ENCODE measurements at places on chromosomes 5 and 9.

DNA sequence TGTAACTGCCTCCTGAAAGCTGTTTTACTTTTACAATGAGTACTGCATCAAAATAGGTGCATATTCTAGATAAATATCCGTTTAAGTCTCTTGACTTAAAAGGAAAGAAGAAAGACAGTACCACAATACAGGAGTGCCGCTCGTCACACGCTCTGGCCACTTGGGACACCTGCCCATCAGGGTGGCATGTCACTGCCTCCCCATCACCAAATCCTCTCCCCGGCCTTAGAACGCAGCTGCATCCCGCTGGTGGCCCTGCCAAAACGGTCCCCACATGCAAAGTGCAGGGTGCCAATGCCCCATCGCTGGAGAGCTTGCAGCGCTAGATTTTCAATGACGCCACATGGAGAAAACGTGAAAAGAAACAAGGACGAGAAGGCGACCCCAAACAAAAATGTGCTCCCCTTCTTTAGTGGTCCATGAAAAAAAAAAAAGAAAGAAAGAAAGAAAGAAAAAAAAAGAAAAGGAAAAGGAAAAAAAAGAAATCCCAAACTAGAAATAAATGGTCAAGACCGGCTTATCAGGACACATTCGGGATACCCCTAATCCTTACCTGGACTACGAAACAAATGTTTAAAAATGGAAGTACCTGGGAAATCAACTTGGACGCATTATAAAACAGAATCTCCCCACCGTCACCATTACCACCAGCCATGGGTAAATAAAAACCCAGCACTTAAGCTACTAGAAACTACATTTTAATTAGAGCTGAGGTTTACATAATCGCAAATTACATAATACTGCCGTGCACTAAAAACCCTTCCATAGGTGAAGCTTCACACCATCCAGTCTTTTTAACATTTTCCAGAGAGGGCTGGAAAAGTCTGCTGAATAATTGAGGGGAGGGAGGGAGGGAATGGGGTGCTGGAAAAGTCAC is 1.0 kb downstream of the ANKH start:
- no peak for DNase-seq

DNA sequence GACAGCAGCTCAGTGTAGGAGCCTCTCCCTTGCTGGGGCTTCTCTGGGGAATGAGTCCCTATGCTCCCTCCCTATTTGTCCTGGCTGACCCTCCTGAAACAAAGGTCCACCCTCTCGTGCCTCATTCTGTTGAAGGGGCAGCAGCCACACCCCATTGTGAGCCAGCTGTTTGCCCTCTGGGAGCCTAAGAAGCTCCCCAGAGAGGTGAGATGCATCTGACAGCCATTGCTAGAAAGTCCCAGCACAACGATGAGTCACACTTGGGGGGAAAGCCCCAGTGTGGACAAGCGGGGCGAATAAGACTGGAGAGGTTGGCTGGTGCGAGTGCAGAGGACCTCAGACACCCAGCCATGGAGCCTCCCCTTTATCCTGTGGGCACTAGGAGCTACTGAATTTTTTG is 101.4 kb downstream of the PPARGC1B start:
- DNase-seq = no peak

DNA sequence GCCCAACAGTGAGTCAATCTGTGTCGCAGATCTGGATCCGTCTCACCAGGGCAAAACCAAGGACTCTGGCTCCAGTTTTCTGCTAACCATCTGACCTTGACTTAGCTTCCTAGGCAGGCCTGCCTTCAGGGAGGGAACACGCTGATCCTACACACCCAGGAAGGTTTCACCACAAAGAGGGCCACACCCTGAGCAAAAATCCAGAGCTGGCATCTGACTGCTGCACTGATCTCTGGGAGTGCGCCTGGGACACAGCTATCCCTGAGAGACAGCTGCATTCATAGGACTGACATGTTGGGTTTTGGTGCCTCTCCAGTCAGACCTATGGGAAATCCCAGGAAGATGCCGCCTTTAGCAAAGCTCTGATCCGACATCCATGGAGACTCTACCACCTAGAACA is 47.5 kb downstream of the CDK5RAP2 start:
- peak; percentile 57 for DNase-seq

GRCh38 chr5:25669645-25670401 is 1025.0 kb upstream of the CDH10 start:
- no peak for DNase-seq

DNA sequence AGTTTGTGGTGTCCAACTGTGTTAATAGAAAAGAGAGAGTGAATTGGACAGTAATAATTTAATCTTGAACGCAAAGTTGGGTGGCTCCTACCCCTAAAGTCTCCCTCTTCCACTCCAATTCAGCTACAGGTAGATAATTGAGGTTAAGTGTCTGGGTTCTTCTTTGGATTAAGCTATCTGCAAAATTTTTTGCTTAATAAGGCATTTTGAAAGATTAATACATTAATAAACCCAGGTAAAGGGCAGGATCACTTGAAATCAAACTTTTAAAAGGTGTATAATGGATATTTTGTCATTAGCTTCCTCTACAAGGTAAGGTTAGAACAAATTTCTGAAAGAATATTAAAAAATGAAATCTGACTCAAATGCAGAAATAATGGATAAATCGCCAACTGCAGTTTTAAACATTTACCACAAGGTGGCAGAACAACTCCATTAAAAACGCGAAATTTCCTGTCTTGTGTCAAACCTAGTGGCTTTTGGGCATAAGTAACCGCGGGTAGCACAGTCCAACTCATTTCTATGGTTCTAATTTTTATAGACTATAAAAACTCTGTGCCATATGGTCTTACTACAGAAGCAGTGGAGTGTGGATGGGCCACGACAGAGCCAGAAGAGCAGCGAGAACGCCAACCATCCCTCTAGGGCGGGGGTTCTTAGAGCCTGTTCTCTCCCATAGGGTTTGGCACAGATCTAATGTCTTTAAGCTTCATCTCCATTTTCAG is 276.5 kb downstream of the ARHGEF28 start:
- DNase-seq = peak; percentile 45
